Adipocyte (in vitro differentiated cells): ENCODE measurements at places on chromosomes 11 and 22.

DNA sequence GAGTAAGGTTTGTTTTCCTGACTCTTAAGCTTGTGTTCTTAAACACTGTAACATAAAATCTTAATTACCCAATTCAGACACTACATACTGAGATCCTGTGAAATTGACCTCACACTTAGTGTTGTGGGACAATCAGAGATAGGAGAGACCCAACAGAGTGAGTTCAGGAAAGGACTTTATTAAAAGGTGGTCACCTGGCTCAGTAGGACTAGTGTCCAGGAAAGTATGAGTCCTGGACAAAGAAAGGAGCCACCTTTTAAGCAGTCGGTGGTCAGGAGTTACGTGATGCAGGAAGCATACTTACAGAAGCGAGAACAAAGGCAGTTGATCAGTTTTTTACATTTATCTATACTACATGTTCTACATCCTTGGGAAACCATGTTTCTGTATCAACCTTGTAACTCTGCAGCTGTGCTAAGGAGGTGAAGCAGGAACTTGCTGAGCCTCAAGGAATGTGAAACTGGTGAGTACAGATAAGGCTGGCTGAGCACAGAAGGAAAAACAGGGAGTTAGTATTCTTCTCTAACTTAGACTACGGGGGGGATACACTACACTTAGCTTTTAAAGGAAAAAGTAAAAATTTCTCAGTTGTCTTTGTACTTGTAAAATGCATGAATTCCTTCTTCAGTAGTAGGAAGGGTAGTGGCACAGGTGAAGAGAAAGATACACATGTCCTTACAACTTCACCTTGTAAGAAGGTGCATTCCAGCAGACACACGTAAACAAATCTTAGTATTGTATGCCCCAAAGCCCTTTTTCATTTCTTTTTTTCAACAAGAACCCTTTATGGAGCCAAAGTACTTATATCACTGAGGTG, 15.1 kb downstream of the OR51E1 start:
- no peak for DNase-seq

DNA sequence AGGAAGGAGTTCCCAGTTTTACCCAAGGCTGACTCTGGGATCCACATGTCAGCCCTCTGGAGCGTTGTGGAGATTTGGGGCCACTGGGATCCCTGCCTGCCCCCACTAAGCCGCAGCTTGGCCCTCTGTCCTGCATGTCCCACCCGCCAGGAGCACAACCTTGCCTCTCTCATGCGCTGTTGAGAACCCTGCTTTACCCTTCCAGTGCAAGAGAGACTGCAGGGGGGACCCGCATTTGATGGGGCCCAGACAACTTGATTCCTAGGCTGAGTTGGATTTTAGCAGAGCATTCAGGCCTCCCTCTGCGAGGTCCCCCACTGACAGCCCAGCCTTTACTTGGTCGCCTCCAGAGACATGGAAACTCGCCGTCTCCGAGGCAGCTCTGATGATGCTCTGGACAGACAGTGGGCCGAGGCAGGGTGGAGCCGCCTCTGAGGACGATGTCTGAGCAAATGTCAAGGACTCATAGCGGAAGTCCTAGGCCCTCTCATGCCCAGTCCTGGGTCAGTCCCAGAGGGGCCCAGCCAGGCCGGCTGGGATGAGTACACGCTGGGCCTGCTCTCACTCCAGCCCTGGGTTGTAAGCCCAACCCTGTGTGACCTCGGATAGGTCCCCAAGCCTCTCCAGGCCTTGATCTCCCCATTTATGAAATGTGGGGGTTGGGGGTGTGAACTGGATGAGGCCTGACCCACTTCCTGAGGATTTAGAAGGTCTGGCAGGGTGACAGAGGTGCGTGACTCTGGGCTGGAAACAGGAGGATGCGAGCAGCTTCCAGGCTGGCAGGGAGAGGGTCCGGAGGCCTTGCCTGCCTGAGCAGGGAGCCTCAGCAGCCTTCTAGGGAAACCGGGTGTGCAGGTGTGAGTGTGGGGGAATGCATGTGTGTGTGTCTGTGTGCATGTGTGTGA, 630 bp downstream of the CD5 start:
- no peak for DNase-seq

DNA sequence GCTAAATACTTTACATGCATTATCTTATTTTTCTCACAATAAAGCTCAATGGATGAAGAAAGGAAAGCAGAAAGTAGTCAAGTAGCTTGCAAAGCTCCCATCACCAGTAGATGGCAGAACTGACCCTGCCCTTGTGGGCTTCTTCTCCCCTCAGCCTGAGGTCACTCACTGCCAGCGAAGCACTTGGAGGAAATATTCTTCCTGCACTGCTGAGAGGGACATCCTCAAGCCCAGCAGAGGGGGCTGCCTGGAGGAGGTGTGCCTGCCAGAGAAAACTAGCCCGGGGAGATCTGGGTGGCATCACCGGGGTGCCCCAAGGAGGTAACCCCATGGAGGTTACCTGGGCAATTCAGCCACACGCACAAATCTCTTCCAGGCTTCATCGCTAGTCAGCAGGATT, 6.6 kb downstream of the APOL4 start:
- DNase-seq: peak; percentile 80

DNA sequence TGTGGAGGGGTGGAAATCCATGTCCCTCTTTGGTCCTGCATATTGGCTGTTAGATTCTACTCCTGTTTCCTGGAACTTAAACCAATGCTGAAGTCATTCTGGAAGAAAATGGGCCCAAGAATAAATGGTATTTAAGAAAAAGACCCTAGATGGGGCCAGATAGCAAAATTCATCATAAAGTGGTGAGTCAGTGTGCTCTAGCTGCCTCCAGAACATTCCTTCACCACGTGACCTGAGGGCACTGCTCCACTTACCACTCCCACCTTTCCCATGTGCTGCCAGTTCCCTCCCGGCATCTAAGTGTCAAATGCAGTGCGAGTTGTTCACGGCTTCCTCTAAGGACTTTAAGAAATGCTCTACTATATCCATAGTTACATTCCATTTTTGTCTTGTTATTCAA, 30.9 kb upstream of the NAP1L4 start:
- peak; percentile 72 for DNase-seq

DNA sequence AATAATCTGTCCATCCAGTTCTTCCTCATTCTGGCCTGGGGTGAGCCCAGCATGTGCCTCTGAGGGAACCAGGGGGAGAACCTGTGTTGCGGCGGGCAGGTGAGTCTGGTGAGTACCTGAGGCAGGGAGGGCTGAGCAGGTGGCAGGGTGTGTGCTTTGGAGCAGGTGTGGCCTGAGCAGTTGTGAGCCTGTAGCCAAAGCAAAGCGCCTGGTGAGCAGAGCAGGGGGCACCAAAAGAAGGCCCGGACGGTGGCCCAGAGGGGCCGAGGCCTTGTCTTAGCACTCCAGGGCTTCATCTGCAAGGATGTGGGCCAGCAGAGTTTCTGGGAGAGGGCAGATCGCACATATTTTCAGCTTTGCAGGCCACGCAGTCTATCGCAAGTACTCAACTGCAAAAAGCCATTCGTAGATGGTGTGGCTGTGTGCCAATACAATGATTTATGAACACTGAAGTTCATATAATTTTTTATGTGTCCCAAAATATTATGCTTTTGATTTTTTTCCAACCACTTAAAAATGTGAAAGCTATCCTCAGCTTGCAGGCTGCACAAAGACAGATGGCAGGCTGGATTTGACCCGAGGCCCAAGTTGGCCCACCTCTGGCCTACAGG, 8.7 kb downstream of the GLB1L2 start:
- no peak for DNase-seq

GRCh38 chr11:9901943-9902342, 238.1 kb downstream of the SWAP70 start:
- no peak for DNase-seq

GRCh38 chr22:22720201-22720723, 75.8 kb downstream of the GGTLC2 start:
- DNase-seq: peak; percentile 10

DNA sequence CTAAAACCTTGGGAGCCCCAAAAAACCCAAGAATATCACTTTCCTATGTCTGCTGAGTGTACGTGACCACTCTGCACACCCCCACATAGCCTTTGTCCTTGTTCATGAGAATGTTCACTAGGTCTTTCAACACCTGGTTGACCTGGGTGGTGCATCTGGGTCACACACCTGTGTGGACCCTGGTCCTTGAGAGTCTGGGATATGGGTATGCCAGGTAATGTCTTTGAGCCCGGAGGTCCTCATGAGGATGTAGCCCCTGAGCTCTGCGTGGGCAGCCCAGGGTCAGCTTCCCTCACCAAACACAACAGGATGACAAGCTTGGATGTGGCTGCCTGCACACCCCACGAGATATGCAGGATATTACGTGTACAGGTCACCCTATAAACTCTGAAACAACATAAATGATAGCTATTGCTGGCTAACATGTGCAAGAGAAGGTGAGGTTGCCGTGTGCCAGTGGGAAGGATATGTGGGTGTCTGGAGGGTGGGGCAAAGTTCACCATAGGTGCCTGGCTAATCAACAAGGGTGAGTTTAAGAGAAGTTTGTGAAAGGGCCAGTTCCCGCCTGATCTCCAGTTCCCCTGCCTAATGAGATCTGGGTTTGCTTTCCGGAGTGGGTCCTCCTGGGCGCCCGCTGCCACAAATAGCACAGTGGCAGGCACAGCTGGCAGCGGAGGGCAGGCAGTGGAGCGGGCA, 1.4 kb upstream of the PPARA start:
- DNase-seq: no peak

- DNase-seq: no peak
Measured at GRCh38 chr11:23320131-23320530, 459.9 kb upstream of the CCDC179 start.

DNA sequence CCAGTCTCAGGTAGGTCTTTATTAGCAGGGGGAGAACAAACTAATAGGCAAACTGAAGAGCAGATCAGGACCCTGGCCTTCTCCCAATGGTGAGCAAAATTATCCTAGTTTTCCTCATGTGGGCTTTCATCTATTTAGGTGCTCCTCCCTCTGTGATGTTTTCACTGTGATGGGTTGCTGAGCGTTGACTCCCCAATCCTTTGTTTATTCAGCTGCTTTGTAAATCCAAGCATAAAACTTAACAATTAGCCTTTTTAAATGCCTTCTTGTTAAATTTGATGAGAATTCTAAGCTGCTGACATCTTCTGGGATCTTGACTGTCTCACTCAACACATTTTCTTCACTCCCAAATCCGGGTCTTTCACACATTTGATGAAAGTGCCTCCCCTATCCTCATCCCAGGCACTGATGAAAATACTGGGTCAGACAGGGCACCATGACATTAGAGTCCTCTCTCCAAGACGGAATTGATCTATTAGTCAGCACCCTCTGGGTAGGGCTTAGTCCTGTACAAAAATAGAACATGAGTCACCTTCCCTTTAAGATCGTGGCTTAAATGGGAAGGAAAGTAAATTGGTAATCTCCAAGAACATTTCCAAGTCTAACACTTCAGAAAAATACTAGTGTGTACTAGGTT, 199.3 kb upstream of the ISX start:
- peak; percentile 79 for DNase-seq

DNA sequence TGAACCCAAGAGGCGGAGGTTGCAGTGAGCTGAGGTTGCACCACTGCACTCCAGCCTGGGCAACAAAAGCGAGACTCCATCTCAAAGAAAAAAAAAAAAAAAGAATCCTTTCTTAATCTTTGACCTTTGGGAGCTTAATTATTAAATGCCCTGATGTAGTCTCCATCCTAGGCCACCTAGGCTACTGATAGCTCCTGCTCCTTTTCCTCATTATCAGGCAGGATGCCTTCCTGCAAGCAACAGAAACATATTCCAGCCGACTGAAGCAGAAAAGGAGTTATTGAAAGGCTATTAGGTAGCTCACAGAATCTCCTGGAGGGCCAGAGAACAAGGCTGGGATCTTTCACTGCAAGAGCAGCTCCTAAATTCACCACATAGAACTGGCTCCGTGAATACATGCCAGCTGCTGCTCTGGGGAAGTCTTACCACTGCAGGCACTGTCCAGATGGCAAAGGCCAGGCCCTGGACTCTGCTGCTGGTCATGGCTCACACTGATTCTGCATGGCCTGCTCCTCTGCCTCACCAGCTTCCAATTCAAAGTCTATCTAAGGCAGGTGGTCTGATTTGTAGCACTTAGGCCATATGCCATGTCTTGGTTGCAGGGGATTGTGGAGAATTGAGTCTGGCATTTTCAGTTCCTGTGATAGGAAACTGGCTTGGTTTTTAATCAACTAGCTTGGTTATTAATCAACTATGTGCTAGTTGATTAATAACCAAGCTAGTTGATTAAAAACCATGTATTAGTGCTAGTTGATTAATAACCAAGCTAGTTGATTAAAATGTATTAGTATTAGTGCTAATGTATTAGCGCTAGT, 26.0 kb upstream of the POLD3 start:
- no peak for DNase-seq
